Activated CD4-positive, alpha-beta T cell treated with anti-CD3 and anti-CD28 coated beads for 1 hour (primary cell): ENCODE measurements at places on chromosomes 1 and 21.

GRCh38 chr1:2270260-2271100 is 42.4 kb downstream of the SKI start:
- DNase-seq = no peak

GRCh38 chr1:70396607-70397006 is 14.5 kb upstream of the CTH start:
- DNase-seq = no peak

DNA sequence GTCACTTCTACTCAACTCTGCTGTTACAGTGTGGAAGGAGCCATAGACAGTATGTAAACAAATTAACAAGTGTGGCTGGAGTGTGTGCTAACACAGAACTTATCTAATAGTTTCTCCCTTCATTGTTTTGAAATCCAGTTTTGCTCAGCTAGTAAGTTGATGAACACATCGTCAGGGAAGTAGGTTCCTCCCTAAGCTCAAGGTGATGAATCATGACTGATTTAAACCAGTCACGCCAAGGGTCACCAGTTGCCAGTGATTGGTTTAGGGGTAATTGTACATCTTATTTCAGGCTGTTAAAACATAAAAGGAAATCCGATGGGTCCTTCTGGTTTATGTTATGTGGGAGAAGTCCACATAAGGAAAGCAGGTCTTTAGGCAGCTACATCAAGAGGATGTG is 97.0 kb upstream of the CHODL start:
- no peak for DNase-seq

- DNase-seq = no peak
Observed at GRCh38 chr21:29144736-29145353, 14.4 kb downstream of the MAP3K7CL start.

- DNase-seq = no peak
Observed at GRCh38 chr1:221923929-221924598, 182.2 kb upstream of the DUSP10 start.

DNA sequence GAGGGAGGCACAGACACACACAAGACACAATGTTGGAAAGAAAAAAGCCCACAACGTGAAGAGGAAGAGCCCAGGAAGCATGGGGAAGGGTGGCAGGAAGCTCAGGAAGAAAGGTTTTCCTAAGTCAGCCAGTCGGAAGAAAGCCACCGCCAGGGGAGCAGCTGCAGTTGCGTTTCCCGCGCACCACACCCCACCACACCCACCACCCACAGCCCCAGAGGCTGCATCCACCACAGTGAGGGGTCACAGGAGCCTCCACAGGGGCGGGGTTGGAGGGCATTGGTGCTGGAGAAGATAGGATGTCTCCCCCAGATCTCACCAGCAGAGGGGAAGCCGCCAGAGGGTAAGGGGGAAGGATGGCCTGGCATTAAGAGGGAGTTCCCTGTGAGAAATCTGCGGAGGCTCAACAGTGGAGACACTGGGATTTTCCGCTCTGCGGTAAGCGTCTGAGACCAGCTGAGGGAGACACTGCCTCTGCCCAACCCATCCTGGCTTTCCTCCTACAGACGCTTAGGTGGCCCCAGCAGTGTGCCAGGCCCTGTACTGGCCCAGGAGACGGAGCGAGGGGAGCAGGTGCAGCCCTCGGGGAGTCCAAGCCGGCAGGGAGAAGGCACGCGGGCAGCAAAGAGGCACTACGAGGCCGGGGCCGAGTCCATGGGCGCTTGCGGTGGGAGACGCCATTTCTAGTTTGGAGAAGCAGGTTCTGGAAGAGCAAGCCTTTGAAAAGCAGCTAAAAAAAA is 19.8 kb downstream of the PGLYRP3 start:
- no peak for DNase-seq

GRCh38 chr1:108830119-108831008 is 26.5 kb downstream of the AKNAD1 start:
- no peak for DNase-seq

GRCh38 chr1:202150602-202151001 is 6.1 kb upstream of the ARL8A start:
- no peak for DNase-seq

DNA sequence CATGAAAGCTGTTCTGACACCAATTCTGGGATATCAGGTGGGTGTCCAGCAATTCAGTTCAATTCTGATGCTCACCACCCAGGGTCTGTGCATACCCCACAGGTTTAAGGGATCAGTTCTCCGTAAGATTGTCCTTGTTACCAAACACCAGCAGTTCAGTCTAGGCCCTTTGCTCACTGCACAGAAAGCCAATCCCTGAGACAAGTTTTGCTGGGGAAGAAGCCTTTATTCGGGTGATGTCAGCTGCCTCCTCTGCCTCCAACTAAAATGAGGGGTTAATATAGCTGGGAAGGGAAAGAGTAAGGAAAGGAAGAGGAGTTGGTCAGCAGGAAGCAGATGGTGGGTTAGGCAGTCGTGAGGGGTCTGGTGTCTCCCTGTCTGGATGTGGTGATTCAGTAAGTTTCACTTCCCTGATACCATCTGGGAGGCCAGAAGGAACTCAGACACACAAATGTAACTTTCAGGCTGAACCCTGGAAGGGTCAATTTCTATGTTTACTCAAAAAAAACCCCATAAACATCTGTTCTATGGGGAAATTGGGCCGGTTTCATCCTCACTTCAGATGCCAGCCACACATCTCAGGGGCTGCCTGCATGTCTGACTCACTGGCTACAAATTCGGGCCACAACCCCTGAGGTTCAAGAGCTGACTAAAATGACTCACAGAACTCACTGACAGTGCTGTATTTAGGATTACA is 83.3 kb upstream of the PGBD5 start:
- DNase-seq = no peak

DNA sequence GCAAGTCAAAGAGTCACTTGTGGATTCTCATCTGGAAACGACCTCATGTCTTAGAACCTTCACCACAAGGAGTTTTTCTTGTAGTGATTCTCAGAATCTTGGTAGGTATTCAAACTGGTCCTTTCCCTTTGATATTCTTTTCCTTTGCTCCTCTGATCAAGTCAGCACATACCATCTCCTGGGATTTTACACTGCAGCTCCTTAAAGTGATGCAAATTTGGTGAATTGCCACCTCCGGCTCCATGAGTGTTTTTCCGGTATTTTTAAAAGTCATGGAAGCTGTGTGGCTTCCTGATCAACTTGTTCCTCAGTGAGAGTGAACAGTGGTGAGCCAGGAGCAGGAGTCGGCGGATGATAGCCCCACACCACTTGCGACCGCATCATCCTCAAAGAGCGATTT is 182.1 kb upstream of the DAB1 start:
- no peak for DNase-seq

DNA sequence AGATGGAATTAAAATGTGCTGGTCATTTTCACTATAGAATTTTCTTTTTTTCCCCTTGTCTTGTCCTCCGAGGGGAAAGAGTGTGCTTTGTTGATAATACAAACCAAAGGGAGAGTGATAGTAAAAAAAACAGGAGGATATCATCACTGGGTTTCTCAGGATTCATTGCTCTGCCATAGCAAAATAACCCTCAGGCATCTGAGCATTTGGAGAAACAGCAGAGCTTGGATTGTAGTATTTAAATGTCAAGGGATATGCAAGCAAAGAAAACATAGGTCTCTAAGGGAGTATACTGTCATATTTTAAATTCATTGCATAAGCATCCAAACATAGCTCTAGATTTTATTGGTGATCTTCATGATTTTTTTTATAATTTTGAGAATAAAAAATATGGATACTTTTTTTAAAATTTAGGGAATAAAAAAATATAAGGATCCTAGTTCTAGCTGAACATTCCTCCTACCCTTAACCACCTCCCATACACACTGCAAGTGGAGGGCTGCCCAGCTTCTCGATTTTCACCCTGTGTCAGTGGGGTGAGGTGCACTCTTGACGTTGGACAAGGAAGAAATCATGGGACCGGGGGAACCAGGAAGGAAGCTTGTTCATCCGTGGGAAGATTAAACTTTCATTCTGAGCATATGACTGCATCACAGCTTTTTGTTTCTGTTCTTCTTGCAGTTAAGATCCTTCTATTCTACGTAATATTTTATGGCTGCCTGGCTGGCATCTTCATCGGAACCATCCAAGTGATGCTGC is 4.4 kb downstream of the ATP1B1 start:
- no peak for DNase-seq

GRCh38 chr1:114702737-114703136 is 7.4 kb upstream of the AMPD1 start:
- DNase-seq = no peak

- DNase-seq = no peak
Observed at GRCh38 chr1:110300412-110301085, 38.6 kb upstream of the RBM15 start.

DNA sequence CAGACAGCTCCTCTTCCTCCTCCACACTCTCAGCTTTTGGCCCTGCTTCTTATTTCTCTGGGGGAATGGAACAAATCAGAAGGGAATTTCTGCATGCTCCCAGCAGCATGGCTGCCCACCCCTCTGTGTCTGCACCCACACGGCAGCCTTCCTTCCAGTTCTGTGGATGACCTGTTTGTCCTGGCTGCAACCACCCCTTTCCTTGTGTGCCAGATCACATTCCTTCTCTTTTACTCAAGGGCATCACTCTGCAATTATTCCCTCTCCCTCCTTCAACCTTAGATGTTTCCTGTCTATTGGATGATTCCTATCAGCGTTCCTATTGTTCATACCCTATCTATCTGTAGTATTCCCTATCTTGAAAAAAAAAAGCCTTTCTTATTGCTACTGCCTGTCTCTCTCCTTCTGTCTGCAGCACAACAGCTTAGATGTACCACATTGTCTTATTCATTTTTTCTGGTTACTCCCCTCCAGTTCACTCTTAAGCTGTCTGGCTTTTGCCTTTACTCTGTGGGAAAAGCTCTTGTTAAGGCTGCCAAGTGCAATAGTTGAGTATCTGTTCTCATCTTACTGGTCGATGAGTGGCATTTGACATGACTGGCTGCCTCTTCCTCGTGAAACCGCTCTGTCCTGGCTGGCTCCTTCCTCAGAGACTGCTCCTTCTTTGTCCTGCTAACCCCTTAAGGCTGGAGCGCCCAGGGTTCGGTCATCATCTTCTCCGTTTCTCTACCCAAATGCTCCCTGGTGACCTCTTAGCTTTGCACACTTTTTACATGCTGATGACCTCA is 351.1 kb downstream of the CAMTA1 start:
- no peak for DNase-seq

GRCh38 chr1:213987927-213988506 is at the start of gene PROX1:
PROX1 (plus strand) TSS chr1:213987973; CDS start chr1:213996536, 8,563 bp downstream.
- no peak for DNase-seq
